ENCODE measurements at places on chromosomes 13 and 19.

DNA sequence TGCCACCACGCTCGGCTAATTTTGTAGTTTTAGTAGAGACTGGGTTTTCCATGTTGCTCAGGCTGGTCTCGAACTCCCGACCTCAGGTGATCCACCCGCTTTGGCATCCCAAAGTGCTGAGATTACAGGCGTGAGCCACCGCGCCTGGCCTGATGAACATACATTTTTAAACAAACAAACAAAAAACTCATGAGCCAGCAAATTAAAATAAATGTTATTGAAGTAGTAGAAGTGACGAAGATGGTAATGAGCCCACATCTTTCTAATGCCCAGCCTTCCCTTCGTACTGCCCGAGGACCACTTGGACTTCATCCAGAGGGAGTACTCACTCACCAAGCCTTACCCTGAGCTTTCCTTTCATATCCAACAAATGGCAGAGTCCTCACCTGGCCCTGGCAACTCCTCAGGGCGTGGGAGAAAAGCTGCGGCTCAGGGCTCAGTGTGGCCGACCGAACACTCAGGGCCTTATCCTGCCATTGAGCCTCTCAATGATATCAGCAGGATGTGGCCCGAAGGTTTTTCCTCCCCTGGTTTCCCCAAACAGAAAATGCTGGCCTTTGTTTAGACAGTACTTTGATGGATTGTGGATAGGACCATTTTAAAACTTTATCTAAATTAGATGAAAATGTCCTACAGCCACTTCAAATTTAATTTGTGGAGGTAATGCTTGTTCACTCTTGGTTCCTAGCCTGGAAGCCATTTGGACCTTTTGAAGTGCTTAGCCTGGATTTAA lies 22.8 kb upstream of the ABCC4 start:
- no peak for DNase-seq

- no peak for DNase-seq
Observed at GRCh38 chr13:100497389-100497788, 91.2 kb downstream of the GGACT start.

GRCh38 chr13:22121146-22121739 lies 450.4 kb downstream of the FGF9 start:
- no peak for DNase-seq

- no peak for DNase-seq
Observed at GRCh38 chr19:1171755-1172352, 2.2 kb downstream of the SBNO2 start.

DNA sequence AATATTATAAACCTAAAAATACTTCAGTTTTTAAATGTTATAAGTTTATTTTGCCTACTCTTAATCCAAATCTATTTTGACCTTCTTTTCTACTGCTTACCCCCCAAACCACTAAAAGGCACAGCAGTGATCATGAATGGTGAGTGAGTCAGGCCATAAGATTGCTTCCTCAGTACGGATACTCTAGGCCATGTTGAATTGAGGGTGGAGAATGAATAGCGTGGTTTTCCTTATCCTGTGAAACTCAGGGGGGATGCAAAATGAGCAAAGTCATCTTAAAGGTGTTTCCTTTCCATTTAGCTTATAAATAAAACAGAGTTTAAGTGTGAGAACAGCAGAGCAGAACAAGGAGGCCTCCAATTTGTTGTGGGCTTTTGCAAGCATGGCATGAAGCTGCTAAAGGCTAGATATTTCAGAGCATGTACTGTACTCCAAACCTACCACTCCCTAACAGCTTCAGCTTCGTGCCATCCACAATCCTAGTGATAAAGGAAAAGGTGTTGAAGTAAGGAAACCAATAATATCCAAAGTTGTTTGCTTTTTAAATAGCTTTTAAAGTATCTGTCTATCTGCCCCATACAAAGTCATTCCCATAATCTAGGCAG lies 25.0 kb downstream of the SERPINE3 start:
- no peak for DNase-seq

GRCh38 chr19:10920288-10920655 lies 8.2 kb downstream of the YIPF2 start:
- no peak for DNase-seq

- no peak for DNase-seq
Observed at GRCh38 chr13:73317140-73317539, 258.3 kb downstream of the KLF5 start.

- DNase-seq: peak; percentile 36
Observed at GRCh38 chr19:49676136-49676783, 811 bp upstream of the PRMT1 start.

DNA sequence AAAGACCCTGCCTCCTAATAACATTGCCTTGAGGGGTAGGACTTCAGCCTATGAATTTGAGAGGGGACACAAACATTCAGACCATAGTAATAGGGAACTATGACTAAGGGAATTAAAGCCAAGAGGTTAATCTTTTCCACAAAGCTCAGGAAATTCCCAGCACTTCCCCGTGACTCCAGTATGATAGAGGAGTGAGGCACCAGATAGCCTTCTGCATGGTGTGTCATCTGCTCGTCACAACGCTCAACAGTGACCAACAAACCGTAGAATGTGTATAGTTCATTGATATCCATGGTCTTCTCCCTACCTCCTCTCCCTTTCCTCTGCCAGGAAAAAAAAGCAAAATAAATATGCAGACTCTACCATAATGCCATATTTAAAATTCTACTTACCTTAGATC lies 64.4 kb downstream of the B3GLCT start:
- no peak for DNase-seq

DNA sequence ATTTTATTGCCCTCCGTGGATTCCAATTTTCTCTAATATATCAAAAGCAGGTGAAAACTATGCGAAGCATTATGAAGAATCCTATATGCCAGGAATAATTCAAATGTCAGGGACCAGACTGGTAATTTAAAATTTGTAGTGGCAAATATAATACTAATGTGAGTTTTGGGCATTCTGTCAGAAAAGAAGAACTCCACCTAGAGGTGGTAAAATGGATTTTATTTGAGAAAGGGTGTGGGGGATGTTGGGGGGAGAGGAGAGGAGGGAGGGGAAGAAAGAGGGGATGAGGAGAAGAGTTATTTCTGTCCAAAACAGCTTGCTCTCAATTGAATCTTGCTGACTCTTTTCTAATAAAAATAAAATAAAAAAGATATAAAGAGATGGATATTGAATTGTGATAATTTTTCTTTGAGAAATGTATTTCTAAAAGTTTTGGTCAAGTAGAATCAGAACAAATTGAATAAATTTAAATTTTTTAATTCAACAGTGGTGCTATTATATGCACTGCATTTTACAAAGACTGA lies 929.3 kb upstream of the SLITRK5 start:
- DNase-seq: no peak

- peak; percentile 43 for DNase-seq
Observed at GRCh38 chr19:7506385-7507328, 9.2 kb upstream of the ZNF358 start.

DNA sequence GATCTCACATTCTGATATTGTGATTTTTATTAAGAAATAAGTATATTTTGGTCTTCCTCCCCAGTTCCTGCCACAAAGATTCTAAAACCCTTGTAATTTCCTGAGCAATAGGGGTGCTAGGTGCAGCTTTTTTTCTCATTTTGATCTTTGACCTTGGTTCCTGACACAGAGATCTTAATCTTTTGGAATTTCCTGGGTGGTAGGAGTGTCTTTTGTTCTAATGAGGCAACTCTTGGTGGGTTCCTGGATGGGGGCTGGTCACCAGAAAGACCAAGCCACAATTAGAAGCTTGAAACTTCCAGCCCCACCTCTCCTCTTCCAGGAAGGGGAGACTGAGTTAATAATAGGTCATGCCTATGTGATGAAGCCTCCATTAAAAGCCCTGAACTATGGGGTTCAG lies 334.6 kb downstream of the FOXO1 start:
- DNase-seq: no peak

DNA sequence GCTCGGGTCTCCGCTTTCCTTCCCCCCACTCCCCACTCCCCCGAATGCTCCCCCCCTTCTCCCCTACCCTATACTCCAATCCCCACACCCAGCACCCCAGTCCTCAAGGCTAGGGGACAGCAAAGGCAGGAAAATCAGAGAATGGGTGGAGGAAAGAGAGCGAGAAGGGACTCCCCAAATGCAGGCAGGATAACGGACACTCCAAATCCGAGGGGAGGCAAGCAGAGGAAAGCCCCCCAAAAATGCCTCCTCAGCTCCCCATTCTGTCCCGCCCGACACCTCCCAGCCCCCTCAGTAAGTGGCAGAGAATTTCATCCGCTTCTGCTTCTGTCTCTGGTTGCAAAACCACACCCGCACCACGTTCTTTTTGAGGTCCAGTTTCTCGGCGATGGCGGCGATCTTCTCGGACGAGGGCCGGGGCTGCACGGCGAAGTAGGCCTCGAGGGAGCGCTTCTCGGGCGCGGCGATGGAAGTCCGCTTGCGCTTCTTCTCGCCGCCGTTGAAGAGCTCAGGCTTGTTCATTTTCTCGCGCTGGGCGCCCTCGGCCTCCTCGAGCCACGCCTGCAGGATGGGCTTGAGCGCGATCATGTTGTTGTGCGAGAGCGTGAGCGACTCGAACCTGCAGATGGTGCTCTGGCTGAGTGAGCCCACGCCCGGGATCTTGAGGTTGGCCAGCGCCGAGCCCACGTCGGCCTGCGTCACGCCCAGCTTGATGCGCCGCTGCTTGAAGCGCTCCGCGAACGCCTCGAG lies 2.1 kb downstream of the POU4F1 start:
- no peak for DNase-seq

DNA sequence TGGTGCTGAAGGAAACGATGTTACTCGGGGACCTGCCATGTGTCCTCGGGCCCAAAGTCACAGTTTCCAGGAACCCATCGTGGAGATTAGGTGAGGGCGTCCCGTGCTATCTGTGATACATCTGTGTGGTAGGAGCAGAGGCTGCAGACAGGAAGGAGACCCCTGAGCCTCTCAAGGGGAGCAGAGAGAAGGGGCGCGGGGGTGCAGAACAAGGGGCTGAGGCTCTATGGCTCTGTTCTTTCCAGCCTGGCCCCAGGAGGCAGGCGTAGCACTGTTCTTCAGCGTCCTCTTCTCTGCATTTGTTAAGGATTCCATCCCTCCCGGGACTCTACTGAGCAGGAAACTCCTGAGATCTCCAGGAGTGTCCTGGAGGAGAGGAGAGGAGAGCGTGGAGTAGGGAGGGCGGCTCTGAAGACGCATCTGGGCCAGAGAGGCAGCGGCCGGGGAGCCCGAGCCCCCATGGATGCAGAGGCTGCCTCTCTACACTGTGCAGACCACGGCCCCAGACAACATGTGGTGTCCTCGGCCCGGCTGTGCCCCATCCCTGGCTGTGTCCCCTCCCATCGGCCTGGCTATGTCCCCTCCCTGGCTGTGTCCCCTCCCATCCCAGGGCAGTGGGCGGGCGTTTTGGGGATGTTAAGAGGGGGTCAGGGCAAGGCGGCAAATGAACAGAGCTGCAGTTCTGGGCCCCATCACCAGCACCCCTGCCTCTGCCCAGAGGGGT lies 118.0 kb downstream of the ATP11A start:
- no peak for DNase-seq

- DNase-seq: no peak
Observed at GRCh38 chr13:99174533-99175100, 26.0 kb upstream of the UBAC2 start.

DNA sequence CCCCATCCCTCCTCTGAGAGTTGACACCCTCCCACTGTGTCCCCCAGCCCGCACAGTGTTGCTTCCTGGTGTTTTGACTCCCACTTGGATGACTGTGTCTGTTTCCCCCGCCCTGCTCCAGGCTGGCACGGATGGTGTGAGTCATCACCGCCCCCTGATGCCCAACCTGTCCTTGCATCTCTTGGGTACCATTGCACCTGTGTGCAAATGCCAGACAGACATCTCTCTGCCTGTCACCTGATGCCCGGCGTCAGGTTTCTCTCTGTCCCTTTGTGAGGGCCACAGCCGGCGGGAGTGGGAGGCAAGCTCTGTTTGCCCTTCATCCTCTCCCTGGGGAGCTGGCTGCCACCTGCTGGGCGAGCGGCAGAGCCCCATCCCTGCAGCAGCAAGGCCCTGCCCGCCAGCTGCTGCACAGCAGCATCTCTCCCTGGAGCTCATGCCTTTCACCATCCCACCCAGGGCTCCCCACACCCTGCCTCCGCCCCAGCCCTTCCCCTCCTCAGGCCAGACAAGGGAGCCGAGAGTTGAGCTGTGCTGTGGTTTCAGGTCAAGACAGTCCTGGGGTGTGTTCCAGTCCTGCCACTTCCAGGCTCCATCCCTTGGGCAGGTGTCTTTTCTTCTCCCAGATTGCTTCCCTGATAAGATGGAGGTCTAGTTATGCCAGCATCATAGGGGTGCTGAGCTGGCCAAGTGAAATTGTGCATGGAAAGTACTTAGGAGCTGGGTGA lies 29.7 kb downstream of the NKPD1 start:
- no peak for DNase-seq

GRCh38 chr13:40922437-40923040 lies 96.6 kb downstream of the ELF1 start:
- DNase-seq: no peak

DNA sequence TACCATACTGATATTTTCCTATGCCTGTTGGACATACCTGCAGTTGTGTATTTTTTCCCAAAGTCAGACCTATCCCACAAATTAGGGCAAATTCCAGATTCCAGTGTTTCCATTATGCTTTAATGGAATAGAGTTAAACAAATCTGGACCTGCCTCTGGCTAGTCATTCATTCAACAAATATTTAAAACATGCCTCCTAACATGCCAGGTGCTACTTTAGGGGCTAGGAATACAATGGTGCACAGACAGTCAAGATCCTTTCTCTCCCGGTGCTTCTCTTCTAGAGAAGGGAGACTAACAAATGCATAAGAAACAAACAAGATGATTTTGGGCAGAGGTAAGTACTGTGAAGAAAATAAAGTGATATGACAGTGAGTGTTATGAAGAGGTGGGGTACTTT lies 7.5 kb upstream of the WDFY2 start:
- no peak for DNase-seq

- DNase-seq: no peak
Observed at GRCh38 chr13:72412481-72412880, 314.9 kb downstream of the MZT1 start.

DNA sequence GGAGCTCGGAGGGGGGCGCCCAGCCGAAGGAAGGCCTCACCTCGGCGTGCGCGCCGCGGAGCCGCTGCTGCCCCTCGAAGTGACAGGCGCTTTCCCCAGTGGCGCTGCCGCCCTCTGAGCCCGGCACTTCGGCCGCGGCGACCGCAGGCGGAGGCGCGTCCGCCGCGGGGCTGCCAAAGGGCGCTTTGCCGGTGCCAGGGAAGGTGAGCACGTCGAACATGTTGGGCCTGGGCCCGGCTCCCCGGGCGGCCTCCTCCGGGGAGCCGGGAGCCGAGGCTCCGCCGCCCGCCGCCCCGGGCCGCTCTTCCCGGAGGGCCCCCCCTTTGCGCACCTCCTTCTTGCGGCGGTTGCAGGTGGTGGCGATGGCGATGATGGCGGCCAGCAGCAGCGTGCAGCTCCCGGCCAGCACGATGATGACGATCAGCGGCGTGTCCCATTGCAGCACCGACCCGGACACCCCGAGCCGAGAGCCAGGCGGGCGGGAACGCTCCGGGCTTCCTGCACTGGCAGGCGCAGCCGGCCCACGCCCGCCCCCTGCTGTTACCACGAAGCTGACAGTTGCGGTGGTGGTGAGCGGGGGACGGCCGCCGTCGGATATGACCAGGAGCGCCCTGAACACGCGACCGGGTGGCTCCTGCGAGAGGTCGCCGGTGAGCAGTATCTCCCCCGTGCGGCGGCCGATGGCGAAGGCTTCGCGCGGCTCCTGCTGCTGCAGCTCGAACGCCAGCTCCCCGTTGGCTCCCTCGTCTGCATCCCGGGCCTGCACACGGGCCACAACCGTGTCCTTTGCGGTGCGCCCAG lies 2.5 kb downstream of the PCDH8 start:
- no peak for DNase-seq

- no peak for DNase-seq
Observed at GRCh38 chr13:74770361-74770760, 636.2 kb upstream of the KLF12 start.

Data from activated CD4-positive, alpha-beta T cell treated with anti-CD3 and anti-CD28 coated beads for 24 hours (primary cell).